DMS 273 treated with DMSO at 0.1 percent for 48 hours (cell line): ENCODE measurements at places on chromosomes 12 and 14.

DNA sequence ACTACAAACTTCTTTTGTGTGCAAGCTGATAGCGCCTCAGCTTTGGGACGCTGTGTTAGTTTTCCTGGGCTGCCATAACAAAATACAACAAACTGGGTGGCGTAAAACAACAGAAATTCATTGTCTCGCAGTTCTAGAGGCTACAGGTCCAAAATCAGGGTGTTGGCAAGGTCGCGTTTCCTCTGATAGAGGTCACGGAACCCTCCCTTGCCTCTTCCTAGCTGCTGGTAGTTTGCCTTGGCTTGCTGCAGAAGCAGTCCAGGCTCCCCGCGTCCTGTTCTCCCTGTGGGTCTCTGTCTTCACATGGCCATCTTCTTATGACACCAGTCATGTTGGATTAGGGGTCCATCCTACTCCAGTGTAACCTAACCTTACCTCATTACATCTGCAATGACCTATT is 32.8 kb upstream of the PTGR2 start:
- DNase-seq: no peak

DNA sequence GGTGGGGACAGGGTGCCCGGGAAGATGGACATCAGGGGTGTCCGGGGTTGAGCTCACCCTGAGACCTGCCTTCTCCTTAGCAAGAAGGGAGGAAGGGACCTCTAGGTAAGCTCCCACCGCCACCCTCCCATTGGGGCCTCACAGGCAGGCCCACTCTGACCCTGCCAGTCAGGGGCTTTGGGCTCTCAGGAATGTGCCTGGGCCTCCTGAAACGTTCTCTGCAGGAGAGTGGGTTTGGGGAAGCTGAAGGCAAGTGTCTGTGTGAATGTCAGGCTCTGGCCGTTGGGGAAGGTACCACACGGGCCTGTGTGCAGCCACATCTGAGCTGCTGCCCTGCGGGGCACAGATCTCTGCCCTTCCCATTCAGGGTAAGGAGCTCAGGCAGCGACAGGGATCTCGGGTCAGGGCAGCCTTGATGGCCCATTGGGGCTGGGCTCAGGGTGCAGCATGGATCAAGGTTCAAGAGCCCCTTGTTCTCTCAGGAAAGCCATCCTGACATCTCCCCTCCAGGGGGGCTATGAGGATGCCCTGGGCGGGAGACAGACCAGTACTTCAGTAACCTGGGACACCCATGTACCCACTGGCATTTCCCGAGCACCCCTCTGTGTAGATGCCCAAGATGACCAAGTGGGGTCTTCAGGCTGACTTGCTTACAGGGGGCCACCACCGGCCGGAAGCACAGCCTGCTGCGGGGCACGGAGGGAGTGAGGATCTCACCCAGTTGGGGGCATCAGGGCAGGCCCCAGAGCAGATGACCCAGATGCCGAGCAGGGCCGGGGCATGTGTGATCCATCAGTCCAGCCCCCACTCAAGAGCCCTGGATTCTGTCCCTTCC is 29.7 kb downstream of the FAM222A start:
- no peak for DNase-seq

DNA sequence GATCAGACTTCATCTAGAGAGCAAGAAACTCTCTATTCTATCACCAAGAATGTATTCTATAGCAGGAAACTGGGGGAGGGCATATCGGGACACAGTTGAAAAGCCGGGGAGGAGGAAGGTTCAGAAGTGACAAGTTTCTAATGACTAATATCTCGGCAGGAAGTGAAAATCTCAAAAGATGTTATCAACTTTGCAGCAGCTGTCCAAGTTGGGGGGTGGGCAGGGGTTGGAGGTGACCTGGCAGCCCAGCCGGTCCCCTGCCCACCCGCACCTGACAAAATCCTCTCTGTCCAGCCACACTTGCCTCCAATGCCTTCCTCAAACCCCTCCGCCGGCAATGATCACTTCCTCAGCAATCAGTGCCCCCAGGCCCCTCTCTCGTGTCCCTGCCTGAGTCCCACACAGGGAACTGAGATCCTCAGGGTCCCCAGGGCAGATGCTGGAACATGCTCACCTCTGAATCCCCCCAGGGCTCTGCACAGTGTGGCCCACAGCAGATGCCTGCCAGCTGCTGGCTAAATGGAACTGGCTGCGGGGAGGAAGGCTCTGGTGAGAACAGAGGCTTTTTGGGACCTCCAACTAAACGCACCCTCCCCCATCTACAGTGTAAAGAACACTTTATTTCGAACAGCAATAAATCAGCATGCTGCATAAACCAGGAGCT is 43.9 kb downstream of the CCDC88C start:
- peak; percentile 36 for DNase-seq

DNA sequence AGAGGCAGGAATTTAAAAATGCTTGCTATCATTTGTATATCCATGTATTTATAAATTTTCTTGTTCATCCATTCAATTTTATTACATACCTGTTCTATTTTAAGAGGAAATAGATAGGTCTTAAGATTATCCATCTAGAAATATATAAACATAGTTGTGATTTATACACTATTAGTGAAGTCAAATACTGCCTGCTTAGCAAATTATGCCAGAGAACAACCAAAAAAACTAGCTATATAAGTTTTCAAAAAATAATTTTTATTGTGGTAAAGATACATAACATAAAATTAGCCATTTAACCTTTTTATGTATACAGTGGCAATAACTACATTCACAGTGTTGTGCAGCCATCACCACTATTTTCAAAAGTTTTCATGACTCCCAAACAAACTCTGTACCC is 237.3 kb downstream of the NPAS3 start:
- DNase-seq: no peak

DNA sequence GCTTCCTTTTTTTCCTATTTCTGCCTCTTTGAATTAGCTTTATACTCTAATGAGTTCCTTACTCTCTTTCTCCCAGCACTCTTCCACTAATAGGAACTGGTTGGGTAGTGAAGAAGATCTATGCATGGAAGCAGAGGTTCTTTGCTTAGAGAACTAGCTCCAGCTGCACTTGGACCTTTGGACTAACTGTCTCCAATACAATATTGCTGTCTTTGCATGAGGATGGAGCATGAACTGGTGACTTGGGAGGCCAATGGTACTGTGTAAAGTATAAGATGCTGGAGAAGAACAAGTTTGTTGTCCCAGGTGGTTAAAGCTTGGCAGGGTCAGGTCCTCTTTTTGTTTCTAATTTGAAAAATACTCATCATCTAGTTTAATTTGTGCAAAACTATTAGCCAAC is 2.4 kb upstream of the GLS2 start:
- no peak for DNase-seq

DNA sequence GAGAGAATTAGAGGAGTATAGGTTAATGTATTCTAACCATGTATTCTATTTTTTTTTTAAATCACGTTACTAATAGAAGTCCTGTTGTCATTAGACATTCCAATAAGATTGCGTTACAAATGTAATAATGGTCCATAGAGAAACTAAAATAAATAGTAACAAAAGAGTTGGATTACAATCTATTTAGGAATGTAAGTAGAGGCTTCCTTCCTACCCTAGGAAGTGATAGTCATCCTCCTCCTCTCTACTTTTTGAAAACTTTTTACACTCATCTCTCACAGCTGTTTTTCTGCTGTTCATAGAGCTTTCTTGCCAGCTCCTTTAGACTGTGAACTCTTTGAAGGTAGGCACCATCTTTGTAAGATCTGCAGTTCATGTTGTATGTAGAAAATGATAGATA is 23.6 kb downstream of the TRHDE start:
- DNase-seq: no peak

DNA sequence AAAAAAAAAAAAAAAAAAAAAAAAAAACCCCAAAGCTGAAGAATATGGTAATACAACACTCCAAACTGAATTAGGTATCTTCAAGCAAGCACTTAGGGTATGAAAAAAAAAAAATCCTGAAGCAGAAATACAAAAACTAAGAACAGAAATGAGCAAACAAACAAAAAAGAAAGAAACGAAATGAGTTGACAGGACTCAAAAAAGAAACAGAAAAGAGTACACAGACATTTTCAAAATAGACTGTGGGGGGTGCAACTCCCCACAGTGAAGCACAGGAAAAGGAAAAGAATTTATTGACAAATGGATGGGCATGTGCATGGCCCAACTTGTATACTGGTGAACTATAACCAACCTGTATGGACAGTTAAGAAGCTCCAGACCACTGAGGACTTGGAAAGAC is 24.6 kb downstream of the RPS6KA5 start:
- DNase-seq: no peak

GRCh38 chr12:108788076-108788782 is 56.9 kb upstream of the CORO1C start:
- DNase-seq: no peak

DNA sequence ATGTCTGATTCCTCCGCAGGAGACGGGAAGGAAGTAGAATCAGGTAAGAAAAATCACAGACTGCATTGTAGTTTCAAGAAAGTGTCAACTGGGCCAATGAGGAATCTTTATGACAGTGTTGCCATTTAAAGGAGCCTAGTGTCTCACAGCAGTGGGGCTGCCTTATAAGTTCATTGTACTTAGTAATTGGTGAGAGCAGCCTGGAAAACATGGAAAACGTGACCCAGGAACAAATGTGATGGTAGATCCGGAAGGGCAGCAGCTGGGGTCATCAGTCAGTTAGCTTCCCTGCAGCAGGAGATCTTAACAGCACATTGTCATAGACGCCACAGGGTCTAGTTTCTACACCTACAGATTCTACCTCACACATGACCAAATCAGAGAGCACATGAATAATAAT is 630.0 kb upstream of the LMO3 start:
- DNase-seq: no peak

DNA sequence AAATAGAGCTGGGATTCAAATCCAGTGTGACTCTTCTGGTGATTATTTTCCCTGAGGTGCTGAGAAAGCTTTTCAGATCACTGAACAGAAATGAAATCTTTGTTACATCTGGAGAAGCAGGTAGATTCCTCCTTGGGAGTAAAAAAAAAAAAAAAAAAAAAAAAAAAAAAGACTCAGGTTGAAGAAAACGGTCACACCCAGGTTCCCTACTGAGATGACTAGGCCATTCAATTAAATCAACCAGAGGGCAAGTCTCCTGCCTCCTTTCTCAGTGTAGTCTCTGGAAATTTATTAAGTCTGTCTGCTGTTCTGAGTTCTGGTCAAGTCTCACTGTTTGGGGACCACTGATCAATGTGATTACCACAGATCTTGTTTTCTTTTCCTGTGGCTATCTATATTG is 24.0 kb downstream of the ARG2 start:
- no peak for DNase-seq

GRCh38 chr12:65952737-65953209 is 128.5 kb downstream of the HMGA2 start:
- DNase-seq: no peak

- DNase-seq: no peak
Observed at GRCh38 chr14:68464711-68465110, 328.2 kb downstream of the ZFP36L1 start.

GRCh38 chr14:23538785-23539184 is 12.8 kb downstream of the ZFHX2 start:
- no peak for DNase-seq

DNA sequence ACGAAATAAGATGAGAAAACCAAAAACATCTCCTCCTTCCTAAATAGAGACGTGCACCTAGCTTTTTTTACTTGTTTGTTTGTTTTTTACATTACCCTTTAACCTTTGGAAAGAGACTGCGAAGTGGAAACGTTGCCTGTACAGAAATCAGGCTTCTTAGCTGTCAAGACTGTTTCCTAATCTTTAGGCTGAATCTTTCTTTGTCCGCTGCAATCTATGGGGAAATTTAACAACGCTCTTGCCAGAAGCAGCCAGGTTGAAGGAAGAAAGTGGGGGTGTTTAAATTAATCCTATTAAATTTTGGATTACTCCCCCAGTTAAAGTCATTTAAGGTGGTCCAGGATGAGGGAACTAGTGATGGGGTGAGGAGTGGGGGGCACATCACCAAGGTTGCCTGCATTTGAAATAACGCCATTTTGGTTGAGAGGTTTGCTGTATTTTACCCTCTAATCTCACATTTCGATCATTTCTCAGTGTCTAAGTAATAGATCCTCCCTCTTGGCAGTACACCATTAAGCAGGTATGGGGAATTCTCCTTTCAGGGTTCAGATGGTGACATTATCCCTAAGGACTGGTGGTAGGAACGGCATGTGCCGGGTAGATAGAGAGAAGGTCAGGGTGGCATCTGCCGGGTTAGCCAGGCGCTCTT is 2.6 kb downstream of the FLRT2 start:
- no peak for DNase-seq
